ENCODE measurements at places on chromosomes 3 and 15.

DNA sequence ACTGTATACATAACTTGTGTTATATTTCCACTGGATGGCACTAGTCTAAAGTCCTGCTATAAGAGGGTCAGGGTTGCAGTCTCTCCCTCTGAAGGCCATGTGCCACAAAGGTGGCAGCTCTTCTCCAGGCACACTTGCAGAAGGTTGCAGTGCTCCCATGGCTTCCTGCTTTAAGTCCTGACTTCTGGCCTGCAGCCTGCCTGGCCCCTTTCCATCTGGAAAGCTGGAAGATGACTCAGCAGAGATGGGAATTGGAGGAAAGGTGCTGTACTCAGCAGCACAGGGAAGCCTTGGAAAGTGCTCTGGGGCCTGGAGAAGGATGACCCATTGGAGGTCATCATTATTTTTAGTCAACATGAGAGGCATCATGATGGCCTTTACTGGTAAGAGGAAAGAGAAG, 40.9 kb upstream of the MRPL3 start:
- DNase-seq, result no peak

GRCh38 chr3:147816752-147817151, 407.6 kb downstream of the ZIC1 start:
- DNase-seq, result no peak

DNA sequence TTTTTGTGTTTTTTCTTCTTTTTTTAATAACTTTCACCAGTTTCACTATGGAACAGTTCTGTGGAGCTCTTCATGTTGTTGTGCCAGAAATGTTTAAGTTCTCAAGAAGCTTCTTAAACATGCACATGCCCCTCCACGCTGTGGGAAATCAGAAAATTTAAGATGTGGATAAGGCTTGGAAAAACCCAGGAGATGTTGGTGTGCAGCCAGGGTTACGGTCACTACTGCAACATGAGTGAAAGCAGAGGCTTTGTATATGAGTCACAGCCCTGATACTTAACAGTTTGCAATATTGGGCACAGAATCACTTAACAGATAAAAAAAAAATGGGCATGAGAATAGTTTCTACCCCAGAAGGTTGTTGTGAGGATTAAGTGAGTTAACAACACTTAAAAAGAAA, 399.9 kb downstream of the LRTM1 start:
- DNase-seq, result no peak

DNA sequence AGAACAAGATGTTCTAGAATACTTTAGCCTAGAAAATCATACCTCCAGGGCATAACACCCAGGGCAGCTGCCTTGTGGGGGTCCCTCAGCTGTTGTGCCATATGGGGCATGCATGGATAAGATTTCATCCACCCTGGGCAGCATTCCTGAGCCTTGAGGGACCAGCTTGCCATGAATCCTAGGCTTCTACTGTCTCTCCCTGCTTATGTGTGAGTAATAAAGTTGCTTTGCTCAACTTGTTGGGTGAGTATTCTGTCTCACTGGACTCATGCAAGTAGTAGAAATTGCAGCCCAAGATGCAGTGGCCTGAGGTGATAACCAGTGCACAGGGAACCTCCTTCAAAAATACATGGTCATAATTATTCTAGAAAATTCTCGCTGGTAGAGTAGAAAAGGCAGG, 52.1 kb upstream of the EPHB1 start:
- DNase-seq, result no peak

- DNase-seq, result peak; percentile 64
Observed at GRCh38 chr3:32420126-32421038, 28.7 kb downstream of the CMTM7 start.

DNA sequence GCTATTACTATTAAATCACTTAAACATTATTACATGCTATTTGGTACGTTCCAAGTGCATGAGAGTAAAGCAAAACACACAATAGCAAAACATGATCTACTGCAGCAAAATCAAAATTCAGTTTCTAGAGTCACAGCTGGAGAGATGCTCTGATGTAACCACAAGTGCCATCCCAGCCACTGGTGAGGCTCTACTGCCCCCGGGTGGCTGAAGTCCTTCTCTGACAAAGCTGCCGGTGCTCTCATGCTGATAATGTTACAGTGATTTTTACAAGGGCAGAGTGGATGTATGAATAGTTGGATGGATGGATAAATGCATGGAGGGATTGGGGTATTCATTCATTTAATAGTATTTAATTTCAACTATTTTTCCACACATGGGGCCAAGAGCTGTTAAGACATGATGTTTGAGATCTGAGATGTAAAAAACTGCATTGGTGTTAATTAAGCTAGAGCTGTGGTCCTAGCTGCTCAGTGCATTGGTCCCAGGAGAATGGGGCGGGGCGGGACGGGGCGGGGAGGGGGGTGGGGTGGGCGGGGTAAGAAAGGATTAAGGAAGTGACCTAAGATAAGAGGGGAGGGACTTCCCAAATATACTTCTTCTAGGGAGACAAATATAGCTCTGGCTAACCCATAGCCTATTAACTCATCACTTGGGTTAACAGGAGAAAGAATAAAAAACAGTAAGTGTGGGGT, 5.3 kb upstream of the SPESP1 start:
- peak; percentile 68 for DNase-seq

DNA sequence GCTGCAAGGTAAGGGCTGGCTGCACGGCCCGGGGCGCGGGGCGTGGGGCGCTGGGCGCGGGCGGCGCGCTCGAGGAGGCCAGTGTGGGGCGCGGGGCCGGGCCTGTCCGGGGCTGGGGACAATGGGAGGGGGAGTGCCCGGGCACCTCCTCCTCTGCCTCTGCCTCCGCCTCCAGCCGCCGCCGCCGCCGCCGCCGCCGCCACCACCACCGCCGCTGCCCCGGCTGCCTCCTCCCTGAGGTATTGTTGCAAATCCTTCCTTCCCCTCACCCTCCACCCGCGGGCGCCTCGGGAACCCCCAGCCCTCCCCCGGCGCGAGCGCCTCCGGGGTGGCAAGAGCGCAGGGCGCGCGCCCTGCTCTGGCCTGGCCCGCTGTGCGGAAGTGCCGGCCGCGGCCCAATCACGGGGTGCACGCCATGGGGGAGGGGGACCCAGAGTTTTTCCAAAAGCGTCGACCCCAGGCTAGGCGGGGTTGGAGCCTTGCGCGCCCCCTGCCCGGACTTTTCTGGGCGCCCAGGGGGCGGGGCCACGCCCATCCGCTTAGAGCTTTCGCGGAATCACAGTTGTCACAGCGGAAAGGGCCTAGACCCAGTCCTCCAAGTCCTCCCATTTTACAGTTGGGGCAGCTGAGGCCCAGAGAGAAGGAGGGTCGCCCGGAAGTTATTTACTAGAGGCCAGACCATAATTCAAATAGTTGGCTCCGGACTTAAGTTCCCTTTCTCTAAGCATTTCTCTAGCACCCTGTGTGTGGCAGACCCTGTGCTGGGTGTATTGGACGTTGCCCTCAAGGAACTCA, at the start of gene LPP:
Gene LPP, plus strand, starts transcription at position 144 of the 795 bp plus-strand sequence. CDS start 251,964 bp downstream, outside the sequence.
- peak; percentile 84 for DNase-seq

GRCh38 chr15:81433462-81433861, 59.4 kb upstream of the TMC3 start:
- no peak for DNase-seq

GRCh38 chr15:62782071-62782841, 260.3 kb upstream of the TPM1 start:
- DNase-seq, result no peak

GRCh38 chr3:180223268-180223667, 186.5 kb upstream of the PEX5L start:
- DNase-seq, result no peak

DNA sequence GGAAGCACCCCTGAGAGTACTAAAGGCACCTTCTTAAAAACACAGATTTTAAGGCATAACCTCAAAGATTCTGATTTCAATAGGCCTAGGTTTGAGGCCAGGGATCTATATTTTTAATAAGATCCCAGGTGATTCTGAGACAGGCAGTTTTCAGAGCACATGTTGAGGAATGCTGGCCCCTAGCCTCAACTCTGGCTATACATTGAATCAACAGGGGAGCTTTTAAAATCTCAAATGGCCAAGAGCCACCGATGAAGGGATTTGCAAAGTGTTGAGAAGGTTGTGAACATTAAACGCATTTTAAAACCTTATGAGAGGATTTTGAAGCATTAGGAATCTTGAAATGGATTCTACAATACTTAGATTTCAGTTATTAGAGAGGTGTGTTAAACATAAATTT, 268.8 kb upstream of the ARHGEF26 start:
- DNase-seq, result no peak

DNA sequence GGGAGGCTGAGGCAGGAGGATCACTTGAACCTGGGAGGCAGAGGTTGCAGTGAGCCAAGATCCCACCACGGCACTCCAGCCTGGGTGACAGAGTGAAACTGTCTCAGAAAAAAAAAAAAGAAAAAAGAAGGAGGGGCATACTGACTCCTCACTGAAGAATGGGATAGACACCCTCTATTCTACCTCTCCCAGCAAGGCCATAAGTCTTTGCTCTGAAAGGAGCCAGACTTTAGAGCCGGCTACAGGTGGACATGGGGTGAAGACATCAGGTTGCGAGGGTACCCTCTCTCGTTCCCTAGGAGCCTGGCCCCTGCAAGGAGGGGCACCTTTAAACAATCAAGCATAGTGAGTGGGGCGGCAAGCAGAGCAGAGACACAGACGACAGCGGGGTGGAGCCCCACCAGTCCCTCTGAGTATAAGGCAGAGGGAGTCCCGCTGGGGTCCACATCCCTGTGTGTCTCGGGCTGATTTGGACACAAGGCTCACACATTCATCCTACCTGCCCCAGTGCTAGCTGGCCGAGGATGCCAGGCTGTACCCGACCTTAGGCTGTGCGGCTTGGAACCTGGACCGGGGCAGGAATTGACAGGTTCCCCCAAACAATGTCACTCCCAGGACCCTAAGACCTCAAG, 1.1 kb downstream of the GRAMD2A start:
- no peak for DNase-seq

DNA sequence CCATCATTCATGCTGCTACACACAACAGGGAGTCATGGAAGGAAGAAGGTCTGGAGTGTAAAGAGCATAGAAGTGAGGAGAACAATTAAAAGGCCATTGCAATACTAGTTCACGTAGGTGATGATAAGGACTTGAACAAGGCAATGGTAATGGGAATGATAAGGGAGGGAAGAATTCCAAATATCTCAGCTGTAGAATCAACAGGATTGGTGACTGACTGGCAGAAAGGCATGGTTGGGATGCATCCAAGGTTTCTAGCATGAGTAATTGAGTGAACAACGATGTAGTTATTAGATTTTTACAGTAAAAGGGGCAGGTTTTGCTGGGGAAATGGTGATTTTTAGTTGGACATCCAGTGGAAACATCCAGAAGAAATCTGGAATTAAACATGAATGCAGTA, 2.4 kb upstream of the SEC62 start:
- DNase-seq, result no peak

GRCh38 chr3:172042136-172042662, 2.8 kb downstream of the FNDC3B start:
- DNase-seq, result no peak

DNA sequence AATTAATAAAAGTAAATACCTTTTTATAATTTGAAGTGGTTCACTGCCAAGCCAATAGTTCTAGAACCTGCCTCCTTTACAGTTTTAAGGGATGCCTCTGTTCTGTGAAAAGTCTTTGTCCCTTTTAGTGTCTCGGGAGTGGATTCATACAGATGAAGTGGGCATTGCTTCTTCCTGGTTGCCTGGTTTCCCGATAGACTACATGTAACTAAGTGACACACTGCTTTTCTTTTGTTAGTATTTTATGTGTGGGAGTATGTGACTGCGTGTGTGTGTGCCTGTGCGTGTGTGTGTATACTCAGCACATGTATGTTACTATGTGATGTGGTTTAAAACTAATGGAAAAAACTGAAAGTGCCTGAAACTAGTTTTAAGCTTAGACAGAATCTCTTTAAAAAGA, 21.1 kb downstream of the PSMD6 start:
- DNase-seq, result no peak

- no peak for DNase-seq
Observed at GRCh38 chr15:43404130-43404529, 33.2 kb downstream of the TUBGCP4 start.

- no peak for DNase-seq
Observed at GRCh38 chr3:72440491-72440890, 407.8 kb downstream of the SHQ1 start.

GRCh38 chr15:52424856-52425431, 103.7 kb downstream of the MYO5A start:
- DNase-seq, result no peak

DNA sequence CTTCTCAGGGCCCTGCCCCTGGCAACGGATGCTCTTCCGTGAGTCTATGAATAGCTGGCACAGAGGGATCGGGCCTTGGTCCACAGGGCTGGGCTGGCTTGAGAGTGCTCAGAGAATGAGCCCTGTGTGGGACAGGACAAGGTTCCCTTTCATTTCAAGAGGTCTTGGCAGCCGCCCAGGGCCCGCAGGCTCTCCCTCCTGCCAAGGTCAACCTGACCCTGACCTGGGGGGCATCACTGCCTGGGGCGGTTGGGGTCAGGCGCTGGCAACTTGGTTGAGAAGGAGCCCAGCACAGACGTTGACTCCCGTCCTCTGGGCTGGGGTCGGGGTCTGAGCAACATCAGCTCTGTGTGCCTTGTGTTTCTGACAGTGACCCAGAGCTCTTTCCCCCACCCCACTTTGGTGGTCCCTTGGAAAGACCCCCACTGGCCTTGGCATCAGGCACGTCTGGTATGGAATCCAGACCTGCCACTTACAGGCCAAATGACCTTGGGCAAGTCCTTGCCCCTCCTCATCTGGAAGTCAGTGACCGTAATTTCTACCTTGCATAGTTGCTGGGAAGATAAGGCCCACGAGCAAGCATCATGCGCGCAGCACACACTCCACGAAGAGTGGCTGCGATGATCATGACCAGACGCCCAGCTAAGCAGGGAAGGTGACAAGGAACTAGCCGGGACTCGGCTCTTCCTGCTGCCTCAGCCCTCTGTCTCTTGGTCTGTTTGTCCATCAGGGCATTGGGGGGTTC, 36.4 kb downstream of the EPHB3 start:
- DNase-seq, result no peak

DNA sequence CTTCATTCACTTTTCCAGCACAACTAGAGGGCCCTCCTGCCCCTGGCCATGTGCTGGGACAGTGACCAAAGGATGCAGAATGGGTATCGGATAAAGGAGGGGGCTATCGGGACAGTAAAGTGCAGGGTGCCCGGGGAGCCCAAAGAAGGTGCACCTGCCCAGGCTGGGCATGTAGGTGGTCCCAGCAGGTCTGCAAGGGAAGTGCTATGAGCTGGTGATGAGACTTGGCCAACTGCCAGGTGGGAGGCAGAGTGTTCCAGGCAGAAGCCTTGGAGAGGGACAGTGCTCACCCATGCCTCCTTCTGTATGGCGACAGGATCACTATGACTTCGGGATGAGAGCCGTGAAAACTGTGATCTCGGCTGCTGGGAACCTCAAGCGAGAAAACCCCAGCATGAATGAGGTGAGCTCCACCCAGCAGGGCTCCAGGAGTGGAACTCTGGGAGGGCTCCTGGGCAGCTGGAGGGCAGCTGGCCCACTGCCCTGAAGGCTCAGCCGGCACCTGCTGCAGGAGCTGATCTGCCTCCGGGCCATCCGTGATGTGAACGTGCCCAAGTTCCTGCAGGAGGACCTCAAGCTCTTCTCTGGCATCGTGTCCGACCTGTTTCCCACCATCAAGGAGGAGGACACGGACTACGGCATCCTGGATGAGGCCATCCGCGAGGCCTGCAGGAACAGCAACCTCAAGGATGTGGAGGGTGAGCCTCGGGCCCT, 48.4 kb downstream of the DNAH1 start:
- DNase-seq, result no peak

Measured in stimulated activated CD4-positive, alpha-beta T cell treated with anti-CD3 and anti-CD28 coated beads, Interleukin-1b, Interleukin-23, amount 100 ng/mL, for 48 hours (primary cell).